Omental fat pad (tissue), 4 donors: ENCODE measurements at places on chromosomes 3 and 15.
A peak's percentile ranks its signal among the peaks of the same experiment; 100 is the strongest.

DNA sequence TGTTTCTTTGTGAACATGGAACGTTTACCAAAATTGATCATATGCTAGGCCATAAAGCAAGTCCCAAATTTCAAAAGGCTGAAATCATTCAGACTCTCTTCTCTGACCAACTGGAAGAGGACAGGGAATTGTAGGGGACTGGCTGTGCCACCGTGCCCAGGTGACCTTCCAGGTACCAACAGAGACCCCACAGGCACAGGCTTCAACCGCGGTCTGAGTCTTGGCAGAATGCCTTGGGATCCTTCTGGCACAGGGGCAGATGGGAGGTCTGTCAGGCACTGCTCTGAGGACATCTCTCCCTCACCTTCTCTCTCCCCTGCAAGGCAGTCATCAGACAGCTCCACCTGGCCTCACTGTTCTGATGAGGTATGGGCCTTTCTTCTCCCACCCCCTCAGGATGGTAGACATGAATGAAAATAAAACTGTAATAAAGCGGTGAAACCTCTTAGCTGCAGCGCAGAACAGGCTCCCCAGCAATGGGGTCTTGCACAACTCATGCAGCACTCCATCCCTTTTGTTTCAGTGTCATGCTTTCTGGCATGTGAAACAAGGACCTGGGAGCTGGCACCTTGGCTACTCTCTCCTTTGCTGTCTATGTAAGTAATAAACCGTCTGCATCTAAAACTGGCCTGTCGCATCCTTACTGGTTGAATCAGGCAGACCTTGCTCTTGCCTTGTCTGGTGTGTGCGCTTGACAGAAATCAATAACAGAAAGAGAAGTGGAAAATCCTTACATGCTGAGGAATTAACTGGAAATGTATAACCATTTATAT, 289.2 kb downstream of the KLF13 start:
- no peak for DNase-seq

DNA sequence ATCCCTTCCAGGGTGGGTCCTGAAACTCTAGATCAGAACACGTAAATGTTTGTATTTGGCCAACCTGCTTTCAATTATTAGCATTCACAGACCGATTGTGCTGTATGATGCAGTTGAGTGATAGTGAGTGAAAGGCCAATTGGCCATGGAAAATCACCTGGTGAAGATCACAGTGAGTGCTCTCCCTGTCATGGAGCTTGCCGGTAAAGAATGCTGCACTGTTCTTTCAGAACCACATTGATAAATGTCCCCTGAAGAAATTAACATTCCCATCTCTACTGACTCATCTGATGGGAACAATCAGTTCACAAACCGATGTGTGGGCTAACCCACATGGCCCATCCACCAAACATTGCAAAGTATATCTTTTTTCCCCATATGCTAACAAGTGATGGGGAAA, 324.8 kb upstream of the TBL1XR1 start:
- no peak for DNase-seq

- DNase-seq: no peak
These were observed 44.0 kb upstream of the MAGI1 start for GRCh38 chr3:66082679-66083078.

DNA sequence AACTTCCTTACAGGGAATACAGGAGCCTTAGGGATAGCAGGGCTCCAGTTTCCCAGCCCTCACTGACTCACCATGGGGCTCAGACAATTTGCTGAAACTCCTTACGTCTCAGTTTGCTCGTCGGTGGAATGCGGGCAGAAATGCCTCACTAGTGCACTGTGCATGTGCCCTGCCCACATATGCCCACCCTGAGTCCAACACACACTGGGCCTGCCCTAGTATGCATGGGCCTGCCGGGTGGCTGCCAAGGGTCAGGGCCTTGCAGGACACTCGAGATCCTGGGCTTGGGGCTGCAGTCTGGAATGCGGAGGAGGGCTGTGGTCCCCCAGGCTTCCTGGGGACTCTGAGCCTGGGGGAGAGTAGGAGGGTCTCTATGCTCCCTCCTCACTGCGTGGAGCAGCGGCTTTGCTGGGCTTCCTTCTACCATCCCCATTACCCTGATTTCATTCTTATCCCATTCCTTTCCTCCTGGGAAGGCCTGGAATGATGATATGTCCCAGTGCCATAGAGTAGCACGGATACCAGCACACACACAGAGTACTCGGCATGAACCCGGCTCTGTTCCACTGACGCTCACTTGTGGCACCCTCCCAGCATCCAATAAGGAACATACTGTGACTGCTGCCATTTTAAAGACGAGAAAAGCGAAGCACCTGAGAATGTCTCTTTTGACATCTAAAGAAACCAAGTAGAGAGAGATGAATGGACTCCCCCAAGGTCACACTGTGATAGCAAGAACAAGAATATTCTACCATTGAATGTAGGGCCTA, 124.2 kb downstream of the ASB7 start:
- no peak for DNase-seq

DNA sequence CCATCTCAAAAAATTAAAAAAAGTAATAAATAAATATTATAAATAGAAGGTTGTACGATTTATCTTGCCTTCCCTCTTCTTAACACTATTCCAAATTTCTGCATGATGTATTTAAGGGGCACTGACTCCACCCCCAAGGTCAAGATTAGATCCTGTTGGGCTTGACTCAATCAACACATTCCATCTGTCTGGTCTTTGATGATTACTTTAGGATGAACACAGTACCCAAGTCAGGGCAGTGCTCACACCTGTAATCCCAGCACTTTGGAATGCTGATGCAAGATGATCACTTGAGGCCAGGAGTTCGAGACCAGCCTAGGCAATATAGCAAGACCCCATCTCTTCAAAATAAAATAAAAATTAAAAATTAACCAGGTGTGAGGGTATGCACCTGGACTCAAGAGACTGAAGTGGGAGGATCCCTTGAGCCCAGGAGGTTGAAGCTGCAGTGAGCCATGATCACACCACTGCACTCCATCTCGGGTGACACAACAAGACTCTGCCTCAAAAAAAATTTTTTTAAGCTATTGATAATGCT, 14.1 kb upstream of the ATP1B3 start:
- no peak for DNase-seq

- DNase-seq: no peak
These were observed 93.8 kb downstream of the LINGO1 start for GRCh38 chr15:77538793-77539497.

GRCh38 chr15:57290826-57291225, 85.5 kb upstream of the CGNL1 start:
- DNase-seq: no peak

GRCh38 chr3:46662771-46663551, 30.5 kb downstream of the ALS2CL start:
- no peak for DNase-seq

GRCh38 chr3:65265942-65266590, 578.3 kb upstream of the ADAMTS9 start:
- no peak for DNase-seq

GRCh38 chr3:15069441-15069840, 4.3 kb upstream of the MRPS25 start:
- no peak for DNase-seq

DNA sequence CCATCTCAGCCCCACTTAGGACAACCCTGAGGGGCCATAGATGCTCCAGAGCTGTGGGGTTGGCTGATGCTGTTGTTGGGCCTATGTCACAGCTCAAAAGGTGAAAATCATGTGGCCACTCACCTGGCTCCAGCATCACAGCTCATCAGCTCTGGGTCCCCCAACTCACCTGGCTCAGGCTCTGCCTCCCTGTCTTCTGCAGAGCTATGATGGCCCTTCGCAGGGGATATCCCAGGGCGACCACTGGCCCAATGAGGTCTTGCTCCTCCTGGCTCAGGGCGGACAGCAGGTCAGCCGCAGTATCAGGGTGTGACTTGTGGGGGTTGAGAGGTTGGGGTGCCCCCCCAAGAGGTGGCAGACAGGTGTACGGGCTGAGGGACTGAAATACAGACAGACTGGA, 15.7 kb downstream of the UBAP1L start:
- no peak for DNase-seq

- DNase-seq: no peak
These were observed 447.5 kb downstream of the IGSF11 start for GRCh38 chr3:118587037-118587741.

- DNase-seq: no peak
These were observed 208.0 kb upstream of the BHLHE40 start for GRCh38 chr3:4771243-4771642.

DNA sequence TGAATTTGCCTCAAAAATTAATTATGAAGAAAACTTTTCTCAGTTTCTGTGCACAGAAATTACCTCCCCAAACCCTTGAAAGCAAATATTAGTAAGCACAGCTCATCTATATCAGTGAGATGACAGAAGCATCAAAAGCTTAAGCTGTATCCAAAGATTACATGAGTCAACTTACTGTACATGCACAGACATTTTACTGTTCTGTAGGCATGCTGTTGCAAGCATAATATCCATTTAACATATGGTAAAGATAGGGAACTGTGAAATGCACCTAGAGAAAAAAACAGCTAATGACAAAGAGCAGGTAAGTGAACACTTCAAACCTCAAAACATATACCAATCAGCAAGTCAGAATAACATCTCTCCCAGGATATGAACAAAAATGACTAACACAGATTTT, 20.9 kb downstream of the SHOX2 start:
- DNase-seq: no peak

DNA sequence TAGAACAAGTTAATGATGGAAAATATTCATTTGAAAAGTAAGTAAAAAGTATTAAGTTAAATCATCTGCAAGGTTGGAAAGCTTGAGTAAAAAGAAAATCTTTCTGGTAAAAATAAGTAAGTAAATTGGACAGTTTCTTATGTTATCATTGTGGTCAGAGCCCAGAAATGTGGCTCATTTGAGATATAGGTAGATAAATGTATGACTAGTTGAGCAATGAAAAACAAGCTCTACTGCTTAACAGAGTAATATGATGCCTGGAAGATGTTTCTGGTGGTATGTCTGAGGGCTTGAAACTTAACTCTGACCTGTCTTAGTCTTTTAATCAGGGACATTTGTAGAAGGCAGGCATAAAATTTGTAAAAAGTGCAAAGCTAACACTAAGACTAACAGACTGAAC, 444.0 kb downstream of the MFSD1 start:
- DNase-seq: no peak

DNA sequence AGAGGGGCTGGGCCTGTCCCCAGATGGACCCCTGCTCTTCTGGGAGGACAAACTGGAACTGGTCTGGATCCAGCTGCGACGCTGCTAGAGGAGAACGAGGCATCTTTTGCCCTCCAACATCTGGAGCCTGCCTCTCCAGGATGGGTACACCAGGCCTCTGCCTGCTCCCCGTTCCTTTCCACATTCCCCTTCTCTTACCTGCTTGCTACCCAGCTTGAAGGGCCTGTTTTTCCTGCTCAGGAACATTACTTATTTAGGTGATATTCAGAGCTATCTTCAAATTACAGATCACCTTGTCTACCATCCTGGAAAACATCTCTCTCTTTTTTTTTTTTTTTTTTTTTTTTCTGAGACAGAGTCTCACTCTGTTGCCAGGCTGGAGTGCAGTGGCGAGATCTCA, 64.0 kb downstream of the CHRD start:
- no peak for DNase-seq

- DNase-seq: peak; percentile 57
These were observed 100.0 kb upstream of the IGF1R start for GRCh38 chr15:98548139-98548971.

- no peak for DNase-seq
These were observed 1.7 kb downstream of the SLCO3A1 start for GRCh38 chr15:91855241-91855640.

DNA sequence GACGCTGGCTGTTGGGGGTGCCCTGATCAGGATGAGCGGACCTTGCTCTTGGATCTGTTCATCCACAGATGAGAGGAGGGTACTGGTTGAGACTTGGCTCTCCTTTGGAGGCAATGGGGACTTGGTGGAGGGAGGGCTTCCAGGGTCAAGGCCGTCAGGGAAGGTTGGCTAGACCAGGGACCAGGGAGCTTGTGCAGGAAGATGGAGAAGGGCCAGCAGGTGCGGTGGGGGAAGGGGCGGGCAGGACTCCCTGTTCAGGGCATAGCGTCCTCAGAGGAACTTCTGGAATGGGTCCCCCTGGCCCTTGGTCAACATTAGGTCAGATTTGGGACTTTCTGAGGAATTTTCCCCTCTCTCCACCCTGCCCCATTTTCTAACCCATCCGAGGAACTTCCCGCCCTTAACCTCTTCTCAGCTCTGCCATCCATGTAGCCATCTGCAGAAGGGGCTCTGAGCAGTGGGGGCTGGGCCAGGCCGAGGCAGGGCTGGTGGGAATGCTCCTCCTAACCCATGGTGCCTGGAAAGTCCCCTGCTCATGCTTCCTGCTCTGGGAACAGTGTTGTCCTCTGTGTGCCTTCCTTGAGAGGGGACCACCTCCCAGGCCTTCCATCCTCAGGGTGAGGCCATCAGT, 11.5 kb downstream of the SNX33 start:
- DNase-seq: no peak

DNA sequence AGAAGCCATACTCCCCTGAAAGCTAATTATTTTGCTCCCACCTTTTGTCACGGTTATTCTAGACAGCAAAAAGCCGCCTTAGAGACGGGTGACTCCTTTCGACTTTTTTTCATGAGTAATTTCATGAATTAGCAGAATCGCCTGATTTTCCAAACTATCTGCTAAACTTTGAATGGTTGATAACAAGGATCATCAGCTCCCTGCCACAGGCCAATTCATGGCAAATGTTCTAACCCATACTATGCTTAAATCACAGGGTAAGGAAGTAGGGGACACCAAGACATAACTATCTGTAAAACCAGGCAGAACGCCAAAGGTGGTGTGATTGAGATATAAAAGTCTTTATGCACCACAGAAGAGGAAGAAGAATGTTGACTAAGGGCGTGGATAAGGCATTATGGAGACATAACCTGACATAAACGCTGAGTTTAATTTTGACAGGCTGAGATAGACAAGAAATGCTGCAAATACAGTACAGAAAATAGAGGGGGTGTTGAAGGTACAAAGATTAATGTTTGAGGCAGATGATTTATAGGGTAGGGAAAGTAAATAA, 891 bp upstream of the DMXL2 start:
- DNase-seq: no peak

DNA sequence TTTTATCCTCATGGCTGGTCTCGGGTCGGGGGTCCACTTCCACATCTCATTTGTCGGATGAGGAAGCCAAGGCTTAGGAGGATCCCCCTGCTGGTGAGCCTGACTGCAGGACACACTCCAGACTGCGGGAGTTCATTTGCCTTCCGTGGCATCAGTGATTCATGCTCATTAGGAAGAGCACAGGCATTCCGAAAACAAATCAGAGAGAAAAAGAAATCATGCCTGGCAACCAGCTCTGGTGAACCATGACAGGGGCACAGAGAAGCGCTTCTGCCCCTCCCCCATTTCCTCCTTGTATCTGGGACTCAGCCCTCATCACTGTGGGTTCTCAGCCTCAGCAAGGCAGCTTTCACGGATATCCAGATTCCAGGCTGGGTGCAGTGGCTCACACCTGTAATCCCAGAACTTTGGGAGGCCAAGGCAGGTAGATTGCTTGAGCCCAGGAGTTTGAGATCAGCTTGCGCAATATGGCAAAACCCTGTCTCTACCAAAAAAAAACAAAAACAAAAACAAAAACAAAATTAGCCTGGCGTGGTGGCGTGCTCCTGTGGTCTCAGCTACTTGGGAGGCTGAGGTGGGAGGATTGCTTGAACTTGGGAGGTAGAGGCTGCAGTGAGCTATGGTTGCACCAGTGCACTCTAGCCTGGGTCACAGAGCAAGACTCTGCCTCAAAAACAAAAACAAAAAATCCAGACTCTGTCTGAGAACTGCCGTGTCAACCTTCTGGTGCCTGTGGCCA, 28.4 kb downstream of the IRAK2 start:
- DNase-seq: no peak
